ENCODE measurements at places on chromosomes 1 and 21. TPM values are rescaled to one million over a fixed set of nuclear protein-coding genes. Genes with fewer than 3 reads are reported as not detected.
A peak's percentile ranks its signal among the peaks of the same experiment; 100 is the strongest.

GRCh38 chr1:171084870-171085269 is 5.8 kb upstream of the FMO3 start:
- H3K4me1 ChIP-seq: no peaks in the 10 kb centered on the region
- no peaks in the 10 kb centered on the region for H3K36me3 ChIP-seq
- no peak overlapping the region for H3K27ac ChIP-seq
- H3K27me3 ChIP-seq: peaks cover 48% of the 10 kb centered on the region
- H3K4me3 ChIP-seq: no peak overlapping the region

- H3K27me3 ChIP-seq: peaks cover 60% of the 10 kb centered on the region
- no peaks in the 10 kb centered on the region for H3K36me3 ChIP-seq
- DNase-seq: no peak
- H3K4me1 ChIP-seq: no peaks in the 10 kb centered on the region
- no peak overlapping the region for H3K27ac ChIP-seq
- no peak overlapping the region for H3K4me3 ChIP-seq
Measured at GRCh38 chr1:7174561-7174960, 389.3 kb downstream of the CAMTA1 start.

- DNase-seq: peak; percentile 68
- H3K36me3 ChIP-seq: no peaks in the 10 kb centered on the region
- H3K27ac ChIP-seq: no peak overlapping the region
- H3K4me1 ChIP-seq: peaks cover 7% of the 10 kb centered on the region
- peaks cover 8% of the 10 kb centered on the region for H3K27me3 ChIP-seq
Measured at GRCh38 chr1:22177354-22178003, 34.6 kb upstream of the WNT4 start.

GRCh38 chr1:109975718-109976117 is 8.8 kb upstream of the AHCYL1 start:
- peak; percentile 83 for DNase-seq
- 0 out of 2 replicates have a peak overlapping the region, but pooled peaks have one; percentile 4 for H3K4me3 ChIP-seq
- H3K4me1 ChIP-seq: peaks cover 30% of the 10 kb centered on the region
- no peaks in the 10 kb centered on the region for H3K36me3 ChIP-seq
- no peaks in the 10 kb centered on the region for H3K27me3 ChIP-seq
- no peak overlapping the region for H3K27ac ChIP-seq

- peak overlapping the region; percentile 51 for H3K4me3 ChIP-seq
- H3K4me1 ChIP-seq: peaks cover 12% of the 10 kb centered on the region
- H3K36me3 ChIP-seq: no peaks in the 10 kb centered on the region
- no peak overlapping the region for H3K27ac ChIP-seq
- no peak for DNase-seq
- H3K27me3 ChIP-seq: peaks cover 67% of the 10 kb centered on the region
Measured at GRCh38 chr1:3652548-3653285, 401 bp downstream of the TP73 start.

DNA sequence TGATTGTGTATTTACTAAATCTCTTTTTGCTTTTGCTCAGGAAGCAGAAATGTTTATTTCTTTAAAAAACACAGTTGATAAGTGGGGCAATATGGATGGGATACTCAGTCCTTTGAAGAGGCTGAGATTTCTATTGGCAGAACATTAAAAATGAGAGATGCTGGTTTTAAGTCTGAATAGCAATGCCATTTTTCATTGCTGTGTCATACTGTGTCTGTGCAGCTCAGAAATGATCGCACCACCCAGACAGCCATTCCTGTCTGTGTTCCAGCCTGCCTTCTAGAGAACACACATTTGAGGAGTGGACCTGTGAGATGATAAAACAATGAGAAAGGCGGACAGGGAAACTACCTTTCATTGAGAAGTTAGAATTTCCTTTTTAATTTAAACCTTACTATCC is 231.2 kb upstream of the USP24 start:
- peaks cover 44% of the 10 kb centered on the region for H3K4me1 ChIP-seq
- no peak overlapping the region for H3K4me3 ChIP-seq
- no peak for DNase-seq
- no peaks in the 10 kb centered on the region for H3K27me3 ChIP-seq
- H3K27ac ChIP-seq: 0 out of 2 replicates have a peak overlapping the region, but pooled peaks have one; percentile 1

DNA sequence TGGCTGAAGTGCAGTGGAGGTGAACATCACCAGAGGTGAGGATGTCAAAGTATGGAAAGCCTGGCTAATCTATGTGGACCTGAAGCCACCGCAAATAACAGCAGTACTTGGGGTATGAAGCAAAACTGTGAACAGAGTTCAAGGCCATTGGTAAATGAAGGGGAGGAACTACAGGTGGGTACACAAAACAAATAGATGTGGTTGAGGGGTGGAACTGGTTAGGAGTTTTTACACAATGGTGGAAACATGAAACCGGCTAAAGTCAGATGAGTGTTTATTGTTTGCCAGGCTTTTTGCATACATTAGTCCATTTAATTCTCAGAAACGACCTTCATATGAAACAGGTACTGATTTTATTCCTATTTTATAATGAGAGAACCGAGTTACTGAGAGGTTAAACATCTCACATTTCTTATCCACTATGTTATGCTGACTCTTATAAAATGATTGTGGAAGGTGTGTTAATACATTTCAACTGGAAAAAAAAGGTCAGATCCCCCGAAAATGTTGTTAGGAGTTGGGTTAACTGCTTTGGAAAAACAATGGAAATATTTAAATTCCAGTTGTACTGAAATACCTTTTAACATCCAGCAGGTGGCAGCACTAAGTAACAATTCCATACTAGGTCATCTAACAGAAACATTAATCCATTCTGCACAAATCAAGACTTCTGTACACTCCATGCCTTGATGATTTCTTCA is 44.3 kb upstream of the GTF2B start:
- H3K4me1 ChIP-seq: no peaks in the 10 kb centered on the region
- no peaks in the 10 kb centered on the region for H3K36me3 ChIP-seq
- no peaks in the 10 kb centered on the region for H3K27me3 ChIP-seq
- DNase-seq: peak; percentile 51
- no peak overlapping the region for H3K27ac ChIP-seq
- H3K4me3 ChIP-seq: no peak overlapping the region

GRCh38 chr1:166698771-166699170 is 140.5 kb upstream of the POGK start:
- H3K27me3 ChIP-seq: peaks cover 7% of the 10 kb centered on the region
- no peak for DNase-seq
- H3K4me1 ChIP-seq: no peaks in the 10 kb centered on the region
- H3K36me3 ChIP-seq: no peaks in the 10 kb centered on the region
- H3K4me3 ChIP-seq: no peak overlapping the region
- H3K27ac ChIP-seq: no peak overlapping the region

GRCh38 chr1:48673332-48674105 is 103.2 kb downstream of the BEND5 start:
- peaks cover 10% of the 10 kb centered on the region for H3K4me1 ChIP-seq
- H3K27me3 ChIP-seq: 0 out of 2 replicates have a peak, but pooled peaks cover 8% of the 10 kb centered on the region
- DNase-seq: peak; percentile 16
- no peak overlapping the region for H3K4me3 ChIP-seq

- H3K4me3 ChIP-seq: no peak overlapping the region
- no peak for DNase-seq
- no peaks in the 10 kb centered on the region for H3K36me3 ChIP-seq
- H3K4me1 ChIP-seq: peaks cover 56% of the 10 kb centered on the region
- no peaks in the 10 kb centered on the region for H3K27me3 ChIP-seq
- no peak overlapping the region for H3K27ac ChIP-seq
Measured at GRCh38 chr1:19452221-19452663, 33.1 kb downstream of the CAPZB start.

DNA sequence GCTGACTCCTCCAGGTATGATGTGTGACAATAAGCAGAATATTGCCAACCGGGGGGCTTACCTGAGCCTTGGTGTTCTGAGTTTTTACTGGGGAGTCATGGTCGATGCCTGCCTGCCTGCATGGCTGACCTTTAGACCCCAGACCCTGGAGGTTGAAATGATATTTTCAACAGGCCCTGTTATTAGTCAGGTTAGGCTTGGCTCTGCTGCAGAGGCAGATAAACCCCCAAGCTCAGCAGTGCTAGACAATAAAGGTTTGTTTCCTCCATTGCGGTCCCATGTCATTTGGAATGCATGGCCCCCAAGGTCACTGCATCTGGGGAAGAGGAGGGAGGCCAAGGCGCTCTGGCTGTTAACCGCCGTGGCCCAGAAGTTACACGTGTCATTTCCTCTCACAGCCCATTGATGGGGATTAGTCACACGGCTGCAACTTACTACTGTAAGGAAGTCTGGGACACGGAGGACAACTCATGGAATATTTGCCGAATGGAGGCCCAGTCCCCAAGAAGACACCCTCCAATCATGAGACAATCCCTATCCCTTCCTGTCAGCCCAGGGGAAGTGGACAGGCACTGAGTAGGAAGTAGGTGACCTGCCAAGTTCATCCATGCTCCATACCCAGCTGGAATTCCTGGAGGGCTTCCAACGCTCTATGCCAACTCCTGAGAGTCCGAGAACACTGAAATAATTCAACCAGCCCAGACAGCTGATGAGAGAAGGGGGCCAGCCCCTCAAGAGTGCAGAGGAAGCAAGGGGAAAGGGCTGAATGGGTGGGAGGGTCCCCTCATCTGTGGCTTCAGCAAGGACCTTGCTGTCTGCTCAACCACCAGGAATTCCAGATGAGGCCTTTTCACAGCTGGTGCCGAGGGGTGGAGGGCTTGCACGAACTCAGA is 97.3 kb downstream of the TAS1R2 start:
- DNase-seq: no peak
- H3K36me3 ChIP-seq: no peaks in the 10 kb centered on the region
- H3K4me3 ChIP-seq: no peak overlapping the region
- no peak overlapping the region for H3K27ac ChIP-seq

DNA sequence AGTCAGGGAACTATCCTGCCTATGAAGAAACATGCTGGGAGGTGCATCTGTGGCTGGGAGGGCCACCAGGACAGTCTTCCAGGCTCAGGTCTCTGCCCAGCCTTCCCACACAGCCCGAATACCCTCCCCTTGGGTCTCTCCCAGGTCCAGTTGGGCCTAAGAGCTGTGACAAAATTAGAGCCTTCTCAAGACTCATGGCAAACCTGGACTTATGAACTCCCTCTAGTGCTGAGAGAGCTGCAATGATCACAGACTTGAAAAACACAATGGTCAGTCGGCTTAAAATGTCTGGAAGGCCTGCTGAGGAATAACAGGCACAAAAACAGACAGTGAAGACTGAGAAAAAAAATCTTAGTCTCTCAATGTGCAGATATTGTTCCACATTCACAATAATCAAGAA is 325.1 kb downstream of the BRINP2 start:
- H3K27ac ChIP-seq: no peak overlapping the region
- no peak for DNase-seq
- H3K4me1 ChIP-seq: no peaks in the 10 kb centered on the region
- H3K4me3 ChIP-seq: no peak overlapping the region
- H3K36me3 ChIP-seq: no peaks in the 10 kb centered on the region

DNA sequence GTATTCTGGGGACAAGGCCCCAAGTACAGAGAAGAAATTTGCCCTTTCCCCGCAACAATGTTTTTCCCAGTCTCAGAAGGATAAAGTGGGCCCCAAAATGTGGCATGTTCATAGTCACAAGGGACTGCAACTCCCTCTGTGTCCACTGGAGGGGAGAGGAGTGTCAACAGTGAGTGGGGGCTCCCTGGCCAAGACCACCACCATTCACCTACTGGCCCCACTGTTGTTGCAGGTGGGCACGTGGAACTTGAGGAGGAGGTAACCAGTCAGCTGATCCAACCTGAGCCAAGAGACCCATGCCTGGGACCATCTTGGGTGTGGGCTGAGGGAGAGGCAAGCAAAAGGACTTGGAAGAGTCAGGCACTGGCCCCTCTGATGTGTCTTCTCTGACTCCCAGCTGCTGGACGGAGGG is 777 bp downstream of the NUDT17 start:
- H3K4me3 ChIP-seq: peak overlapping the region; percentile 66
- peaks cover 5% of the 10 kb centered on the region for H3K4me1 ChIP-seq
- H3K36me3 ChIP-seq: peaks cover 37% of the 10 kb centered on the region
- no peaks in the 10 kb centered on the region for H3K27me3 ChIP-seq
- no peak overlapping the region for H3K27ac ChIP-seq
- peak; percentile 41 for DNase-seq

DNA sequence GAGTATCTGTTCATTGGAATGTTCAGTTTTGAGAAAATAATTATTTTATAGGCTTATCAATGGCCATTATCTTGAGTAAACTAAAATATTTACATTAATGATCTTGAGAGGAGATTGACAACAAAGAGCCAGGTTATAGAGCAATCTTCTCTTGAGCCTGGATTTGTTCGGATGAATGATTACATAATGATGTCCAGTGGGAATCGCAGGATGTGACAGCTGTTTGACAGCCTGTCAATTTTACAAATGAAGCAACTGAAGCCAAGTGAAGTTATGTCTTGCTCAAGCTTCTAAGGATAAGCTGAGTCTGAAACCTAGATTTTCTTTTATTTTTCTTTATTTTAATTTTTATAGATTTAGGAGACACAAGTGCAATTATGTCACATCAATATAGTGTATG is 52.1 kb upstream of the BACH1 start:
- H3K4me1 ChIP-seq: no peaks in the 10 kb centered on the region
- no peak overlapping the region for H3K4me3 ChIP-seq
- H3K36me3 ChIP-seq: no peaks in the 10 kb centered on the region
- no peak overlapping the region for H3K27ac ChIP-seq
- no peaks in the 10 kb centered on the region for H3K27me3 ChIP-seq
- DNase-seq: no peak

DNA sequence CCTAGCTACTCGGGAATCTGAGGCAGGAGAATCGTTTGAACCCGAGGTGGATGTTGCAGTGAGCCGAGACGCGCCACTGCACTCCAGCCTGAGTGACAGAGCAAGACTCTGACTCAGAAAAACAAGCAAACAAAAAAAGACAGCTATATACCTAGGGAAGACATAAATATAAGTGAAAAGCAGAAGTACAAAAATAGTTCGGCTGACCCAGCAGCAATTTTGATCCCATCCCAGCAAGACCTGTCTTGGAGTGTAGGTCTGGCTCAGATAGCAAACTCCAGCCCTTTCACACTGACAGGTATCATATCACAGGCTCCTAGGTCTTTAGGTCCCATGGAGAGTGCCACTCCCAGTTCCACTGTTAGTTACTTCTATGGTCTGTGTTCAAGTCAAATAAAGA is 14.6 kb downstream of the MTX1 start:
- H3K36me3 ChIP-seq: no peaks in the 10 kb centered on the region
- no peak overlapping the region for H3K27ac ChIP-seq
- no peak overlapping the region for H3K4me3 ChIP-seq
- no peak for DNase-seq
- no peaks in the 10 kb centered on the region for H3K27me3 ChIP-seq
- peaks cover 44% of the 10 kb centered on the region for H3K4me1 ChIP-seq

Gene ZMPSTE24
- 68.7 TPM for total RNA-seq

Gene RNU1-1
- under 0.01 TPM for total RNA-seq

Gene OR6Y1
- total RNA-seq: not detected

Gene CRABP2
- total RNA-seq: 120 TPM

Gene TRNP1
- 108 TPM for total RNA-seq

Gene EFCAB14
- total RNA-seq: 45.7 TPM

Gene PEX11B
- total RNA-seq: 27.4 TPM
